ENCODE measurements at places on chromosomes 13 and 19.

- DNase-seq = no peak
These were observed 1053.6 kb upstream of the MIR17HG start for GRCh38 chr13:90293793-90294361.

DNA sequence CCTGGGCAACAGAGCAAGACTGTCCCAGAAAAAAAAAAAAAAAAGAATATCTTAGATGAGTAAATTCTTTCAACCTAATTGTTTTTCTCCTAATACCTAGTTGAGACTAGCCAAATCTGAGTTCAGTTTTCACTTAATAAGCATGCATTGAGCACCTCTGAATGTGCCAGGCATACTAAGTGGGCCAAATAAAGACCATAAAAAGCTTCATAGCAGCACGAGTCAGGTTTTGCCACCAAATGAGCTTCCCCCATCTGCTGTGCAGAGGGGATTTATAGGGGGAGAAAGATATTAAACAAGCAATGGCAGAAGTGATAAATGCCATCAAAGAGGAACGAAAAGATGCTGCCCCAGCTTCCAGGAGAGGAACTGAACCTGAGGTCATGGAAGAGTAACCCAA, 11.4 kb downstream of the THSD1 start:
- DNase-seq = no peak

DNA sequence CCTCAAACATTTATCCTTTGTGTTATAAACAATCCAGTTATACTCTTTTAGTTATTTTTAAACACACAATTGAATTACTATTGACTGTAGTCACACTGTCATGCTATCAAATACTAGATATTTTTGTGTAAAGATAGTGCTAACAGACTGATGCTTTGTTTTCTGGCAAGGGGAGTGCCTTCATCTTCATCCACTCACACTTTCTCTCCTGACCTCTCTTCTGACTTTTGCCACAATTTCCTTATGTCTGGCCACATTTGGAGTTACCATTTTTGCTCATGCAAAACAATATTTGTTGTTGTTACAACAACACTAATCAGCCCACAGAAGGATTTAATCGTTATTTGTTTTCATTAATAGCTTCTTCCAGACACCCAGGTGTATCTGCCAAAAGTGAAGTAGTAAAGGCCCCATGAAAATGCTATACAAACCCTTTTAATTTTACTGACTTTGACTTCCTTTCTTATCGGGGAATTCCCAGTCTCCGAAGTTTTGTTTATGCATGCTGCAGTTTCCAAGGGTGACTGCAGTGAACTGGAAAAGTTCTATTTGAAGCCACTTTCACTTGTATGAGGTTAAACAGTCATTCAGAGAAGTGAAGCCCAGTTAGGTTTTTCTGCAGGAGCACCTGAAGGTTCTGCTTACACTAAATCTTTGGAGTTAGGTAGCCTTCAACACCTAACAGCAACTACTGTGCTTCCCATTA, 66.1 kb upstream of the FRY start:
- DNase-seq = no peak

- DNase-seq = no peak
These were observed 170.4 kb downstream of the FGF14 start for GRCh38 chr13:102231479-102231878.

DNA sequence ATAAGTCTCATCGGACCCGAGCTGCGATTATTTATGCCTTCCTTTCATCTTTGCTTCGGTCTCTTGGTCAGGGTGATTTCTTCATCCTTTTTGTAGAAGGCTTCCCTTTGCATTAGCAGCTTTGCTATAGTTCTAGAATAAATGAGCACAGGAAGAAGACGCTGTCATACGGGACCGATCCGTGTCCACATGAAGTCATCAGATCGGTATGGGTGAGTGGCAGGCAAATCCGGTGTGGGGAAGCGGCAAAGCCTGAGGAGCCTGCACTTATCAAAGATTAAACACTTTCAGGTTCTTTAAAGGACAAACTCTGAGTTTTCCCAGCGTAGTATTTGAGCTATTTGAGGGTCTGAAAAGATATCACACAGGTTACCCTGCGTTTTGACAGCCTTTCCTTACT, 119.3 kb downstream of the IRS2 start:
- peak; percentile 34 for DNase-seq

DNA sequence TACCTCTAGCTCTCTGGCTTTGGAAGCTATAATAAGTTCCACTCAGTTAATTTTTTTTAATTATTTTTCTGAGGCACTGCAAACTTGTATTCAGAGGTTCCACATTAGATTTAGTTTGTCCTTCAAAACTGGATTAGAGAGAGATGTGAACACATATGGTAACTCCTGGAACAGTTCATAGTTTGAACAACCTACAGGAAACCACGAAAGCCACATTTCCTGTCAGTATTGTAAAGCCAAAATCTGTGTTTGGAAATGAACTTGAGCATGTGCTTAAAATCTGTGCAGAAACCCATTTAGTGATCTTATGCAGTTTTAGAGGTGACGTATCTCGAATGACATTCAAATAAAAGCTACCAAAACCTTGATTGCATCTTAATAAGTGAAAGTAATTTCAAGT, 1952.0 kb downstream of the OLFM4 start:
- no peak for DNase-seq

DNA sequence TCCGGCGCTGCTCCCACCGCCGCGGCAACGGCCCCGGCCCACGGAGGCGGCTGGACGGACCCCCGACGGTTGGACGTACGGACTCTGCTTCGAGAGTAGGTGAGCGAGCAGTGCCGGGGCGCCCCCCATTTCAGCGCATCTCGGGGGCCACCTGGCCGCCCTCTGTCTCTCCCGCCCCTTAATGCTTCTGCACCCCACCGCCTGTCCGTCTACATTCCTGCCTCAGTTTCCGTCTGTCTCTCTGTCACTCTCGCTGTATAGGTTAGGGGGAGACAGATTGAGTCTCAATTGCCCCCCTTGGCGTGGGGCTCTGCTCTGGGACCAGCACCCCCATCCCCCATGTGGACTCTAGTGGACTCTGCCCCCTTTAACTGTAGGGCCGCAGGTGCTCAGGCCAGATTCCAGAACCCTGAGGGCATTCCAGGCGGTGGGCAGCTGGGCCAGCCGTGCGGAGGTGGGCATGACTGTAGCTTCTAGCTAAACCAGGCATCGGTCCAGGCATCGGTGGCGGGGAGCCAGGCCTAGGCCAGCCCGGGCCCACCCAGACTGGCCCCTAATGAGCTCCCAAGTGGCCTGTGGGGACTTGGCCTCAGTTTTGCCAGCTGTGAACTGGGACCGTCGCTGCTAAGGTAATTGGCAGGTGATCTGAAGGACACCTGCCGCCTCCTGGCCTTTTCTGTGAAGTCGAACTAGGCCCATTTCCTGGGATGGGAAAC, 373 bp downstream of the TNFAIP8L1 start:
- DNase-seq = no peak

DNA sequence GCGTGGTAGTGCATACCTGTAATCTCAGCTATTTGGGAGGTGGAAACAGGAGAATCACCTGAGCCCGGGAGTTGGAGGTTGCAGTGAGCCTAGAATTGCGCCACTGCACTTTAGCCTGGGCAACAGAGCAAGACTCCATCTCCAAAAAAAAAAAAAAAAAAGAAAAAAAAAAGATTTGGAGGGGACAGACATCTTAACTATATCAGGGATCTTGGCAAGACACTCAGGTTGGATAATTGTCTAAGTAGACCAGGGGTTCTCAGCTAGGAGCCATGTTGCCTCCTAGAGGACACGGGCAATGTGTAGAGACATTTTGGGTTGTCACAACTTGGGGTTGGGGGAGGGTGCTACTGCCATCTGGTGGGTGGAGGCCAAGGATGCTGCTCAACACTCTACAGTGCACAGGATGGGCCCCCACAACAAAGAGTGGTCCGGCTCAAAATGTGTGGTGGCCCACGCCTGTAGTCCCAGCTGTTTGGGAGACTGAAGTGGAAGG, 1.9 kb upstream of the ZNF580 start:
- DNase-seq = no peak

DNA sequence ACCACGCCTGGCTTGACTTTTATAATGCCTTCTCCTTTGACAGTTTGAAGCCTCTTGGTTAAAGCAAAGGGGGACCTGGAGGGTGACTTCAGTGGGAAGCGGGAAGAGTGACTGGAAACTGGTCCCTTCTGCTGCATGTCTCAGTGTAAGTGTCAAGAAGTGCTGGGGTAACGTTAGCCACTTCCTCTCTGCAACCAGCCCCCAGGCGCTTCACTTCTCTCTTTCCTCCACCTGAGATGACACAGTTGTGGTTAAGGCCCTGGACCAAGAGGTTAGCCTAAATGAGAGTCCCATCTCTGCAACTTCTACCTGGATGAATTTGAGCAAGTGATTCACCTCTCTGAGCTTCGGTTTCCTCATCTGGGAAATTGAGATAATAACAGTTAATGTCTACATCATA, 16.3 kb downstream of the LEUTX start:
- DNase-seq = no peak

GRCh38 chr13:104683789-104684188, 1617.6 kb upstream of the SLC10A2 start:
- no peak for DNase-seq

DNA sequence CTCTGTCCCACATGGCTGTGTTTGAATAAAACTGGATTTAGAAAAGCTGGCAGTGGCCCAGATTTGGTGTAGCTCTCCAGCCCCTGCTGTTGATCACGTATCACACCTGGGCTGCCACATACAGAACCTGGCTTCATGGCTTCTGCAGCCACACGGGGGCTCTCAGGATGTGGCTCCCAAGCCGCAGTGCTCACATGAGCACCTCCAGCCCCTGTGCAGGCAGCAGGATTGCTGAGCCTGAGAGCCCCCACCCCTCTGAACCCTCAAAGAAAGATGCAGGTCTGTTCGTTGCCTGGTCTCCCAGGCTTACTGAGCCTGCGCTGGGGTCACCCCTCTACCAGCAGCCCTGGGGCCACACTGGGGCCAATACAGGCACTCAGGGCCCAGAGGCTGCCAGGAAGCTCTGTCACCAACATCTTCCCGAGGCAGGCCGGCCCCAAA, 2.7 kb downstream of the PLEKHF1 start:
- no peak for DNase-seq

DNA sequence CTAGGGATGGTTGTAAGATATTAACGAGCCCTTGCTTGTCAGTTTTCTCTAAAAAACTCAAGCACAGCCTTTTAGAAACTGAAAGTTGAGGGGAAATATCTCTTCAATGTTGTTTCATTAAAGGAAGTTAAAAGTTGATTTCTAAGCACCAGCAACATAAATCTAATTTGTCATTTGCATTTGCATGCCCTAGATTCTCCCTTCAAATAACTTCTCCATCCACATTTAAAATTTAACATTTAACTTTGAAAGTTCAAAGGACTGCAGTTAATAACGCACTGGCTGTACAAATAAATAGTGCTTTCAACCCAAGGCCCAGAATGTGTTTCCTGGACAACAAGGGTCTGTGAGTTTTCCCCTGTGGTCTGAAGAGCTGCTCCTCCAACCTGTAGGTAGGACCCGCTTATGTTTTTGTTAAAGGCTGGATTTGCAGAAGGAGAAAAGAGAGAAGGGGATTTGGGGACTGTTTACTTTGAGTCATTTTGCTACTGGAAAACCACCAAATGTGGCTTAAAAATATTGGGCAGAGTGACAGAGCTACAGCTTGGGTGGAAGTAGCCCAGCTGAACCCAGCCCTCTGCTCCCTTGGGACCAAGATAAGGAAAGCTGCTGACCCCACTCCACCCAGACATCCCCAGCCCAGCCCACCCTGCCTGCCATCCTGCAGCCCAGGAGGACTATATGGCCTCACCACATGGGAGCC, 39.8 kb downstream of the TNFRSF19 start:
- DNase-seq = no peak

DNA sequence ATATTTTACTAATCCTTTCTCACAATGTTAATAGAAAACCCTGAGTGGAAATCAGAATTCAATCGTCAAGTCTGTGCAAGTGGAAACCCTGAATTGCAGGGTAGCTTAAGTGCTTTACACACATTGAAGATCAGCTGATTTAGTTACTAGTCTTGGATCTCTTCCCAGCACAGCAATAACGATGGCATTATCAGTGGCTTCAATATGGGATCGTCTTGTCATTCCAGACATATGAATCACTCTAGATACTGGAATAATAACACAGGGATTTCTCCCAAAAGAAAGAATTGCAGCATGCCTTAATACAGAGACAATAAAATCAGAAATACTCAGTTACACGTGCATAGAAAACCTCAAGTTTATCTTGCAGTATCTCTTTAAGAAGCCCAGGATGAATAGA, 12.6 kb upstream of the METTL21C start:
- DNase-seq = peak; percentile 96

DNA sequence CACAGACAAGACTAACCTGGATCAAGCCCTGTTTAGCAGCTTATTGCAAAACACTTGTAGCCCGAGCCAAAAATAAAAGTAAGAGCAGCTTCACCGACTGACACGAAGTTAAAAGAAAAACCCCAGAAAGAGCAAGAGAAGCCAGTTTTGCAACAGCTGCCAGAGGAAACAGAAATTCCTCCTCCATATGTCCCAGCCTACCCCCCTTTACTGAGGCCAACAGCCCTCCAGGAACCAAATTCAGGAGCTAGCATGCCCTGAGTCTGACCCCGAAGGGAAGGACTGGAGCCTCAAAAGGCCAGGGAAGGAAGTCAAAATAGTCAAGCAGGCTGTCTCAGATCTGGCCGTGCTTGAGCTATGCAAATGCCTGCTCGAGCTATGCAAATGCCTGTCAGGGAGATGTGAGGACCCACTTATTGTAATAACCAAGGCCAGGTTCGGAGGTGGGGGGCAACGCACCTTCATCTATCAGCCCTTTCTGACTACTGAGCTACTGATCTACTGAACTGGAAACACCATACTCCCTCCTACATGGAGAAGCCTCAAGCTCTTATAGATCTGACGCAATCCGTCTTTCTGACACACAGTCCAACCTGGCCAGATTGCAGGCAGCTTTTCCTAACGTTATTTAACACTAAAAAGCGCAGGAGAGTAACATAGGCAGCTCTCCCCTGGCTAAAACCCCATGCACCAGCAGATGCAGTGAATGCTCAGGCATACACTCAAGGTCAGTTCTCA, 6.7 kb downstream of the SIGLEC11 start:
- DNase-seq = peak; percentile 36

DNA sequence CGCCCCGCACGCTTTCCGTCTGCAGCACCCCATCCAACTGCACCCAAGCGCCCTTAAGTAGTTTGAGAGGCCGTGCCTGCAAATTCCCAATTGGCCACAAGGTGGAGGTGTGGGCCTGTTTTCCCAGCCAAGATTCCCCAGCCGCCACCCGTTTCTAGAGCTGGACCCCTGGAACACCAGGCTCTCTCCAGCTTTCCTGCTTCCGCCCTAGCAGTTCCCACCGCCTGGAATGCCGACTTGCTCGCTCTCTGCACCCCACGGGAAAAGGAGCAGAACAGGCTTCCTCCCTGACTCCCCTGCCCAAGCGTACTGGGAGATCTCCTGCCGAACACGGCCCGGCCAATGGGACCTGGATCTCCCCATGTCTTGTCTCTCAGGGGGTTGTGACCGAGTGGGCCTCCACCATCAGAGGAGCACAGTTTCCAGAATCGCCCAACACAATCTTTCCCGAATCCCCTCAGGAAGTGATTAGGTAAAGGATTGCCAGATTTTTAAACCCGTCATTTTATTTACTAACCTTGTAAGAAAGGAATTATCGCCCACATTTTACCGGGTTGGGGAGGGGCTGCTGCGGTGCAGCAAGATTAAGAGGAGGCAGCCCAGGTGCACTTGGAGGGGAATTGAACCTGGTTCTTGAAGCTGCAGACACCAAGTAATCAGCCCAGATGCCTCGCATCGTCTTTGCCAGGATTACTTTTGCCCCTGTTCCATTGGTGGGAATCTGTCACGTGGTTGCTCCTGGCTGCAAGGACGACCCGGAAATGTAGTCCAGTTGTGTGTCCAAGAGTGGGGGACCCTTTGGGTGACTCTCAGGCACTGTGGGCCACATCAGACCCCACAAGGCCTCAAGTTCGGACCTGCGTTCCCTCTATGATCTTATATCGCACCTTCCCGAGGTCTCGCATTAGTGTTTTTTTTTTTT, 3.5 kb upstream of the NAPSA start:
- peak; percentile 91 for DNase-seq

- no peak for DNase-seq
These were observed 146.2 kb downstream of the GPC6 start for GRCh38 chr13:93372856-93373255.
